ENCODE measurements at places on chromosomes 2 and 18.

DNA sequence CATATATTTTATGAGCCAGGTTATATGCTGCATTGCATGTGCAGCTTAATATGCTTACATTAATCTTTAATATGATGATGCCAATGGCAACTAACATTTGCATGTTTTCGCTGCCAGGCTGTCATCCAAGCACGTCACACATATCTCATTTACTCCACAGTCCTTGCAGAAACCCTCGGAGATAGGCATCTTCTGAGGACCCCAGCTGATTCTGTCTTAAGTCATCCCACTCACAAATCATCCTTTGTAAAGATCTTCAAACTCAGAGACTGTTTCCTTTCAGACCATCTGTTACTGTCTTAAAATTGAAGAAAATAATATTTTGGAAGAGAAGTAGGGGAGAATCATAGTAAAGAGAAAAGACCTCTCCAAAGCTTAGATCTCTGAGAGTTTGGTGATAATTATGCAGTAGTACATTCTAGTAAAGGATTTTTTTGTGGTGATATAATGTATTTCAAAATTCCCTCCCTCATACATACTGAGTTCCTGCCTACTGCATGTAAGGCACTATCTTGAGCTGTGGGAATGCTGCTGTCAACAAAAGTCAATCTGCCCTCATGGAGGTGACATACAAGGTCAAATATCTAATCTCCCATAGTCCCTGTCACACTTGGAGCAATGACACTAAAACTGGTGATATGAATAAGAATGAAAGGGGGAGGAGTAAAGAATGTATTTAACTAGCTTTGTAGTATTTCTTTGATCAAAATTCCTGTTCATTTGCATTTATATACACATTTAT, 11.0 kb downstream of the ITGA4 start:
- DNase-seq: no peak

- DNase-seq: no peak
These were observed 501.5 kb downstream of the BCL11A start for GRCh38 chr2:60051991-60052390.

DNA sequence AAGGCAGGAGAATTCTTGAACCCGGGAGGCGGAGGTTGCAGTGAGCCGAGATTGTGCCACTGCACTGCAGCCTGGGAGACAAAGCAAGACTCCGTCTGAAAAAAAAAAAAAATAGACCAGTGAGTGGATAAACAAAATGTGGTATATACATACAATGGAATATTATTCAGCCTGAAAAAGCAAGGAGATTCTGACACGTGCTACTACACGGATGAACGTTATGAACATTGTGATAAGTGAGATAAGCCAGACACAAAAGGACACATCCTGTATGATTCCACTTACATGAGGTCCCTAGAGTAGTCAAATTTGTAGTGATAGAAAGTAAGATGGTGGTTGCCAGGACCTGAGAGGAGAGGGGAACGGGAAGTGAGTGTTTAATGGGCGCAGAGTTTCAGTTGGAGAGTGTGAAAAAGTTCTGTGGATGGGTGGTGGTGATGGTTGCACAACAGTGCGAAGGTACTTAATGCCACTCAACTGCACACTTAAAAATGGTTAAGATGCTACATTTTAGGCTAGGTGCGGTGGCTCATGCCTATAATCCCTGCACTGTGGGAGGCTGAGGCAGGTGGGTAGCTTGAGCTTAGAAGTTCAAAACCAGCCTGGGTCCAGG, 38.3 kb downstream of the NIFK start:
- DNase-seq: no peak

DNA sequence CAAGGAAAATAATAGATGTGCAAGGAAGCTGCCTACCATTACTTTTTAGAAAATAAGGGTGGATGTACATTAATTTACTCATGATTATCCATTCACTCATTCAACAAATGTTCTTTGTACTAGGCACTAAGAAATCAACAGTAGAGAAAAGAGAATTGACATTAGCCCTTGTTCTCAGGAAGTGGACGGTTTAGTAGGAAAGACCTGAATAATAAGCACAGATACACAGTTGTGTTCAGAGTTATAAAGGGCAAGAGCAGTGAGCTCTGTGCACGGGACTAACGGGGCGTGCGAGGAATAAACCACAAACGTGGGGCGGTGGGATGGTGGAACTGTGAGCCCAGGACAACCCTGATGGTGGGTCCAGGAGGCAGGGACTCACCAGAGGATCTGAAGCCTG, 94.4 kb upstream of the MBOAT2 start:
- no peak for DNase-seq

- DNase-seq: no peak
These were observed 1241.1 kb upstream of the LRRTM1 start for GRCh38 chr2:81545626-81546025.

- peak; percentile 87 for DNase-seq
These were observed 144.4 kb downstream of the MGAT5 start for GRCh38 chr2:134398300-134398699.

DNA sequence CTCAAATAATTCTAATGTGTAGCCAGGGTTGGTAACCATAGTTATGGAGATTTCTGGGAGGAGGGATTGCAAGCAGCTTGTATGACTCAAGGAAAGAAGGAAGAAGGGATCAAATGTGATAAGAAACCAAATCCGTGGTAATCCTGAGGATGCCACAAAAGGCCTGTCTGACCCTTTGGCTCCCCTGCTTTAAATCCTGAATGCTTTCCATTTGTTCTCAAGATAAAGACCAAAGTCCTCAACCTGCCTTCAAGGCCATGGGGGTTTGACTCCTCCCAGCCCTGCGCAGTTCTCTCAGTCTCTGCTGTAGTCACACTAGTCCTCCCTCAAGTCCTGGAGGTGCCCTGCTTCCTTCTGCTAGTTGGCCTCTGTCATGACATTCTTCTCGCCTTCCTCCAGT, 74.0 kb downstream of the SUMO1 start:
- DNase-seq: no peak

GRCh38 chr2:164495491-164496223, 125.6 kb downstream of the GRB14 start:
- peak; percentile 74 for DNase-seq

GRCh38 chr2:166365803-166366420, 9.8 kb downstream of the SCN9A start:
- DNase-seq: no peak

DNA sequence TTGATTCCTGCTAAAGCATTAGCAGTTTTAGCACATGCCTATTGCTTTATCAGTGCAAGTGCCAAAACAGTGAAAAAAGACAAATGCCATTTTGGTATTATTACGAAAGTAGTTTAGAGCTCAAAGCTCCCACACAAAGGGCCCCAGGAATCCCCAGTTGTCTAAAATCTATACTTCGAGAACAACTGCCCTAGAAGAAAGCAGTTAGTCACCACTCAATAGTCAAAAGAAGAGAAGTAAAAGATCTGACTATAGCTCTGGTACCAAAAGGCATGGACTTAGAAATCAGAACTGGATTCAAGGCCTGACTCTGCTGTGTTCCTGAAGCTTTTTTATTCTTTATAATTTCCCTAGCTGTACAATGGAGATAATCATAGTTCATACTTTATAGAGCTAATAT, 21.8 kb downstream of the SCN3A start:
- DNase-seq: no peak

GRCh38 chr18:79411614-79412526, 16.1 kb downstream of the NFATC1 start:
- no peak for DNase-seq

GRCh38 chr18:26621161-26622026, 73.0 kb upstream of the KCTD1 start:
- peak; percentile 1 for DNase-seq

GRCh38 chr2:202700075-202700901, 65.5 kb downstream of the FAM117B start:
- DNase-seq: no peak

DNA sequence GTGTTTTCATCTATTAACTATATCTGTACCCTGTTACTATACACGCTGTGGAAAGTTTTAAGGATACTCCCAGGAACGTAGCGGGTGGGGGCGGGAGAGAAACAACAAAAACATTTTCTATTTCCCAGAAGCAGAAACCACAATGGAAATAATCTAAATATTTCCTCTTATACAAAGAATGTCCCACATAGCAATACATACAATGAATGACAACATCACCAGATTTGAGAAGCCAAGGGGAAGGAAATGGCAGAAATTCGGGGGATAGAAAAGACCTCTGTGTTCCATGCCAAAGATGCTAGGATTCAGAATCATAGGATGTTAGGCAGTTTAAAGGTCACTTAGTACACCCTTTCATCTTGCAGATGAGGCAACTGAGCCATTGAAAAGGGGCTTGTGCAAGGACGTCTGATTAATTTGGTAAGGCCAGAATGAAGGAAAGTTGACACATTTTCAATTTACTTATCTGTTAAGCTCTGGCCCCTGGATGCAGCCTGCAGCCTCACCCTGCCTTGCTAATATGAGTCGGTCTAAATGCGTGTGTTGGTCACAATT, 41.1 kb upstream of the SCYGR1 start:
- DNase-seq: no peak

- no peak for DNase-seq
These were observed 64.6 kb downstream of the TMEM17 start for GRCh38 chr2:62441421-62441820.

GRCh38 chr2:232890896-232891601, 21.0 kb downstream of the SNORC start:
- DNase-seq: peak; percentile 34

DNA sequence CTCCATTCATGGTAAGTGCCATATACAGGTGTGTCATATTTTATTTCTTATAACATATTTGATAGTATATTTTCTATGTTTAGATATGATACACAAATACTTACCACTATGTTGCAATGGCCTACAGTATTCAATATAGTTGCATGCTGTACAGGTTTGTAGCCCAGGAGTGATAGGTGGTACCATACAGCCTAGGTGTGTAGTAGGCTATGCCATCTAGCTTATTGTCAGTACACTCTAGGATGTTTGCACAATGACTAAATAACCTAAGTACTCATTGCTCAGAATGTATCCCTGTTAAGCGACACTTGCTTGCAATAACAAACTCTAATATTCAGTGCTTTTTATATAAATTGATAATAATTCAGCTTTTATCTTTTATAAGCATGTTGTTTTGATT, 563.1 kb upstream of the LINC00305 start:
- DNase-seq: no peak

- DNase-seq: no peak
These were observed 13.9 kb downstream of the BMP10 start for GRCh38 chr2:68857202-68857845.

DNA sequence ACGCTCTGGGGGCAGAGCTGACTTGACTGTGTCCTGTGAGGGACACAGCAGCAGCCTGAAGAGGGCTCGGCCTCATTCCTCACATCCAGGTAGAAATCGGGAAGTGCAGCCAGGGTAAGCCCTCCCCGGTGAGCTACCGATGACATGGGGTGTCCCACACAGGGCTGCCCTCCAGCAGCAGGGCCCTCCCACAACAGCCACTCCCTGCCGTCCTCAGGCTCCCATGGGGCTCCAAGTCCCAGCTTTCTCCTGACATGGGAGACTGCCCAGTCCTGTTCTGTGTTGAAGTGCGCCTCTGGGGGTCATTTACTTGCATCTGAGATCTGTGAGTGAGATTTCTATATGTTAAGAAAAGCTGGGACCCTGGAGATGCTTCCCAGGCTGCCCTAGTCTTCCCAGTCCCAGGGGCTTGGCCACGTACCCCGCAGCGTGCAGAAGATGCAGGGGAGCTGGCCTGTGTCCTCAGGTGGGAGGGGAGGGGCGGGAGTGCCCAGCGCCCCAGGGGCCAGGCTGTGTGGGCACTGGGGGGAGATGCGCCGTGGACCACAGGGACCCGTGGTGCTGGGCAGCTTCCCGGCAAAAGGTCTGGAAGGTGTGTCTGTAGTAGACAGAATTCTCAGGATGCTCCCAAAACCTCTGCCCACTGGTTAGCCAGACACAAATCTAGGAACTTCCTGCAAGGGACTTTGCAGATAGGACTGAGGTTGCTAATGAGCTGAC, 87.9 kb downstream of the FAM168B start:
- DNase-seq: no peak

- no peak for DNase-seq
These were observed 70.6 kb downstream of the GDF7 start for GRCh38 chr2:20737505-20737904.

GRCh38 chr2:112674229-112674628, 28.5 kb downstream of the SLC20A1 start:
- no peak for DNase-seq

DNA sequence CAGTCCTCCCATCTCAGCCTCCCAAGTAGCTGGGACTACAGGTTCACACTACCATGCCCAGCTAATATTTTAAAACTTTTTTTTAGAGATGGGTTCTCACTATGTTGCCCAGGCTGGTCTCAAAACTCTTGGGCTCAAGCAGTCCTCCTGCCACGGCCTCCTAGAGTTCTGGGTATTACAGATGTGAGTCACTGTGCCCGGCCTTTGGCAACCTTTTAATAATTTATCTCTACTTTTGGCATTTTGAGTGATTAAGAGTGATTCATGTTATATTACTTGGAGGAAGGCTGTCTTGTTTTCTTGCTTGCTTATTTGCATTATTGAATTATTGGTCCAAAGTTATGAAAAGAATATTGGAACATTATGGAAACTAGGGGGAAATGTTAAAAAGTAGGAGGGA, 24.3 kb downstream of the NCOA1 start:
- no peak for DNase-seq

GRCh38 chr18:12254136-12254819, at the start of gene CIDEA:
Gene CIDEA (plus strand): TSS chr18:12254361. CDS start chr18:12254384, 23 bp downstream.
- peak; percentile 5 for DNase-seq

- no peak for DNase-seq
These were observed 17.6 kb downstream of the TMEM177 start for GRCh38 chr2:119696494-119697030.

- DNase-seq: no peak
These were observed 18.8 kb downstream of the ZNF385B start for GRCh38 chr2:179842498-179843153.

- no peak for DNase-seq
These were observed 87.6 kb upstream of the ODC1 start for GRCh38 chr2:10535703-10536102.

- DNase-seq: no peak
These were observed 39.8 kb upstream of the TMEM247 start for GRCh38 chr2:46439582-46439981.

- DNase-seq: peak; percentile 54
These were observed 807 bp upstream of the CREB1 start for GRCh38 chr2:207528980-207529329.

GRCh38 chr2:105797298-105797819, 52.6 kb downstream of the NCK2 start:
- DNase-seq: no peak

GRCh38 chr2:226378753-226379705, 420.6 kb downstream of the IRS1 start:
- DNase-seq: peak; percentile 58

GRCh38 chr2:241195506-241196130, 7.1 kb downstream of the ANO7 start:
- DNase-seq: no peak

- no peak for DNase-seq
These were observed 113.9 kb downstream of the SS18 start for GRCh38 chr18:25976554-25976953.

All from foreskin fibroblast (primary cell).